ENCODE measurements at places on chromosomes 16 and 17.

DNA sequence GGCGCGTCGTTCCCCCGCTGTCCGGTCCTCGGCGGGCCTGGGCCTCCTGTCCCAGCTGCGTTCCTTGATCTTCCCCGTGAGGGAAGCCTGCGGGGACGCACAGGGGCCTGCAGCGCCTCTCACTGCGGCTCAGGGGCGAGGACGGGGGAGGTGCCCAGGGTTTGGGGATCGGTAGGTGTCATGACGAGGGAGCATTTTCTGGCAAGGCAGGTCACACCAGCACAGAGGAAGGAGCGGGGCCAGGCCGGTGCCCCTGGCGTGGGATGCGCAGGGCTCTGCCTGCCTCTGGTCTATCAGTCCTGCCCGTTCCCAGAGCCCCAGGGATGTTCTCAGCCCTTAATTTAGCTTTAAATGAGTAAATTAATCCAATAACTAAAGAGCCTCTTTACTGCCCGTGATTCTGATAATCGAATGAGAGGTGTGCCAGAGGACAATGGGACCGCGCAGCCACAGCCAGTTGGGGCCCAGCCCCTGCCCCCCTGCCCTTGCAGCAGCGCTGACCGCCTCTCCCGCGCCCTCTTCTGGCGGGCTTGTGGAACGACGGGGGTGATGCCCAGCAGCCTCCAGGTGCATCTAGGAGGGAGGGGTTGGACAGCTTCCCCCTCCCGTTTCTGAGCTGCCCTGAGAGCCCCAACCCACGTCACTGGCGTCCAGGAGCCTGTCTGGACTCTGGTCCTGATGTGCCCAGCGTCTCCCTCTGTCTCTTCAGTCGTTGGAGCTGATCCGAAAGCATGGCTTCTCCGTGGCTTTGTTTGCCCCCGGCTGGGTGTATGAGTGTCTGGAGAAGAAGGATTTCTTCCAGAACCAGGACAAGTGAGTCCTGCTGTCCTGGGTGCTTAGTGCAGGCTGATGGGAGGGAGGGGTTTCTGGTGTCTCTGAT, 7.9 kb downstream of the ENGASE start:
- peak; percentile 38 for DNase-seq

DNA sequence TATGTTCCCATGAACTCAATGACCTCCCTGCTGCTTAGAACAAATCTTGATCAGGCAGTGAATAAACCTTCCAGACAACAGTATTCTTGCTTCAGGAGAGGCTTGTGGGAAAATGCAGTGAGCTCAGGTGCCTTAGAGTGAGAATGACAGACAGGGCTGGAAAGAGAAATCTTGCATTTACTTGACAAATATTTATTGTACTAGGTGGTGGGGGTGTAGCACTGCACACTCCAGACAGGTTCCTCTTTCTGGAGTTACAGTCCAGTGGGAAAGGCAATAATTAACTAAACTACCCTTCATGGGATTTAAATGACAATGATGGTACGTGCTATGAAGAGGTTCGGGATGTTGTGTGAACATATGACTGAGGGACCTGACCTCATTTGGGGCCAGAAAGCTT, 182.9 kb downstream of the SHISA9 start:
- DNase-seq = no peak

DNA sequence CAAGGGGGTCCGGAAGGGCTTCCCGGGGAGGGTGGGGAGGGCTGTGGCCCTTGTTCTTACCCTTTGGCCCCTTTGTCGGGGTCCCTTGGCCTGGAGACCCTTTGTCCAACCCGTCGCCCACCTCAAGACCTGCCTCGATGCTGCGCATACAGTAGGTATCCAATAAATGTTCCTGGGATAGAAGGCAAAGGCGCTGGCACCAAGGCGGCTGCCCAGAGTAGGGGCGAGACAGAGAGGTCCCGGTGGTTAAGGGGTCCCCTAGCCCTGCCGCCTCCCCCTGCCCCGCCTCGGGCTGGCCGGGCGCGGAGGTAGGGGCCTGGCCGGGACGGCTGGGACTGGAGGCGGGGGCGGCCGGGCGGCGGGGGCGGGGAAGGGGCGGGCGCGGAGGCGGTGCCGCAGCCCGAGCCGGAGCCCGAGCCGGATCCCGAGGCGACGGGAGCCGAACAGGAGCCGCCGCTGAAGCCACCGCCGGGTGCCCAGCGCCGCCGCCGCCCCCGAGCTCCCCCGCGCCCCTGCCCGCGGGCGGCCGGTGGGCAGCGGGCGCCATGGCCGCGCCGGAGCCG, at the start of gene NHERF2:
Gene NHERF2 (plus strand): TSS at position 442 of the 563 bp plus-strand sequence. CDS start 104 bp downstream, at position 546.
- DNase-seq = no peak

- DNase-seq = no peak
These were observed 29.4 kb downstream of the NARF start for GRCh38 chr17:82487910-82488309.

- DNase-seq = peak; percentile 66
These were observed at the start of gene CACNB1 for GRCh38 chr17:39197380-39198185. TSS of gene CACNB1 (minus strand) at chr17:39197669. CDS start at chr17:39197495, 174 bp downstream.

DNA sequence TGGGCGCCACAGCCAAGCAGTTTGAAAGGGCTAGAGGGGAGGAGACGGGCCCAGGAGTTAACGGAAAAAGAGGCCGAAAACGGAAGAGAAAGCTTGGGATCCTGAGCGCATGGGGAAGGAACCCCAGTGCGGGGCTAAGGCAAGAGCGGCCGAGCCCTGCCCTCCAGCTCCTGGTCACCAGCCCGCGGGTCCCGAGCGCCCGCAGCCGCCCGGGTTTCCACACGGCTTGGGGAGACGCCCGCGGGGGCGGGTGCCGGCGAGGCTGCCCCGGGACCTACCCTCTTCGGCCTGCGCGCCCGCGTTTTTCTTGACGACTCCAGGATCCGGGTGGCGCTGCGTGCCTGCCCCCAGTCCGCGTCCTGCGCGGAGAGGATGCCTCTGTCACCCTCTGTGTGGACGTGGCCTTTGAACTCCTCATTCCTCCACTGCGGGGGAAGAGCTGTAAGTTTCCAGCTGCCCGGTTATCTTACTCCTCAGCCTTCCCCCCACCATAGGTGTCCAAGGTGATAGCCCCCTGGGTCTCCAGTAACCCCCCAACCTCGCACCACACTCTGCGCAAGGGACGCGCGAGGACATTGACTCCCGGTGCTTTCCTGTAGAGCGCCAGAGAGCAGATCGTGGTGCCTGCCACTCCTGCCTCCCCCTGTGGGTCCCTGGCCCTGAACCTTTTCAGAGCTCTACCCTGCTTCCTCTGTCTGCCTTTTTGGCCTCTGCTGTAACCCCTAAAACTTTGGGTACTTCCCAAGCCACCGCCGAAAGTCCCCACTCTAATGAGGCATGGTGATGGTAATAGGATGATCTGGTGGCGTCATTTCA, 1.7 kb upstream of the CDH11 start:
- no peak for DNase-seq

DNA sequence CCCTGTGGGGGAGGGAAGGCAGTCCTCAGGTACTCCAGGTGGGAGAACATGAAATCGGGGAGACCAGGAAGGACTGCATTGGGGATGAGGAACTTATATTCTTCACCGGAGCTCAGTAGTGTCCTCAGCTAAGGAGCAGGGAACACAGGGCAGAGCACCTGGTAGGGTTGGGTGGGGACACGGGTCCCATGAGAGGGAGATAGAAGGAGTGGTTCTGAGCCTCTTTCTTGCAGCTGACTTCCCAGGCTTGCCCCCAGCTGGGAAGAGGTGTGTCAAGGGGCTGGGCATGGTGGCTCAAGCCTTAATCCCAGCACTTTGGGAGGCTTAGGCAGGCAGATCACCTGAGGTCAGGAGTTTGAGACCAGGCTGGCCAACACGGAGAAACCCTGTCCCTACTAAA, 2.1 kb downstream of the FHOD1 start:
- DNase-seq = no peak

DNA sequence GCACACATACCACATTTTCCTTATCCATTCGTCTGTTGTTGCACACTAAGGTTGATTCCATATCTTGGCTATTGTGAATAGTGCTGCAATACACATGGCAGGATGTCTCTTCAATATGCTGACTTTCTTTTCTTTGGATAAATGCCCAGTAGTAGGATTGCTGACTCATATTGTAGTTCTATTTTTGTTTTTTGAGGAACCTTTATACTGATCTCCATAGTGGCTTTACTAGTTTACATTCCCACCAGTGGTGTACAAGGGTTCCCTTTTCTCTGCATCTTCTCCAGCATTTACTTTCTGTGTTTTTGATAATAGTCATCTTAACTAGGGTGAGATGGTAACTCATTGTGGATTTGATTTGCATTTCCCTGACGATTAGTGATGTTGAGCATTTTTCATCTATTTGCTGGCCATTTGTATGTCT, 118.1 kb downstream of the STXBP4 start:
- DNase-seq = no peak

DNA sequence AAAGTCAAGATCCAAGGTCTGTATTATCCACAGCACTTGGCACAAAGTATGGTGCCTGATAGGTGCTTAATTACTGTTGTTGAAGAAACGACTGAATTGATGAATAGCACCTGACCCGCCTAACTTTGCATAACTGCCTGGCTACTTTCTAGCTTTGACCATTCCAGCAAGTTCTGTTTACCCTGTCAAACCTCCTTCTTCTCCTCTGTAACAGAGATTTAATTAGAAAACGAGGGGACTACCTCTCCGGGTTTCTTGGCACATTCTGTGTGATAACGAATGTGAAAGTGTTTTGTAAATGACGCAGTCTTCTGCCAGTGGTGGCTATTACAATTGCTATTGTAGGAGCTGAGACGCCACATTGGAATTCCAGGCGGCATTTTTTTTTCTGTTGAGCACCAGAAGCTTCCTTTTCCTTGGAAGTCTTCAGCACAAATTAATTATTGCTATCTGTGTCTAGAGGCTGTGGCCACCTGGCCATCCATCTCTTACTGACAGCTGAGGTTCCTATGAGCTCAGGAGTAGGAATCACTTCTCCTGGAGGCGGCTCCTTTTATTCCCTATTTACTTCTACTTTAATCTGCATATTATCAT, 522.9 kb downstream of the HS3ST4 start:
- DNase-seq = no peak

DNA sequence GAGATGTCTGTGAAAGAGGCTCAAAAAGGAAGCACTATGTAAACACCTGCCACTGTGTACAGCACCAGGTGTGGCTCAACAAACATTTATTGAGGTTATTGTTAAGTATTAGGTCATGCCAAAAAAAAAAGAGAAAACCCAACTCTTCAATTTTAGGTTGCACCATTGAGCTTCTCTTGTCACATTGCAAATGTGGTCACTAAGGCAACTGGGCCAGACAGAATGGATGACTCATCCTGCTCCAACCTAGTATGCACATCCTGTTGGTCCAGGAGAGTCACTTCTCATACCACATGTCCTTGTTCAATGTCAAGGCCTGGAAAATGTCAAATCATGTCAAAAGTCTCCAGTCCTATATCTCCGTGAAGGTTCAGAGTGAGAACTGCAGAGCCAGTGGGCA, 25.0 kb downstream of the HOXB1 start:
- DNase-seq = peak; percentile 26

GRCh38 chr17:3613124-3613523, 3.9 kb upstream of the TRPV1 start:
- no peak for DNase-seq

DNA sequence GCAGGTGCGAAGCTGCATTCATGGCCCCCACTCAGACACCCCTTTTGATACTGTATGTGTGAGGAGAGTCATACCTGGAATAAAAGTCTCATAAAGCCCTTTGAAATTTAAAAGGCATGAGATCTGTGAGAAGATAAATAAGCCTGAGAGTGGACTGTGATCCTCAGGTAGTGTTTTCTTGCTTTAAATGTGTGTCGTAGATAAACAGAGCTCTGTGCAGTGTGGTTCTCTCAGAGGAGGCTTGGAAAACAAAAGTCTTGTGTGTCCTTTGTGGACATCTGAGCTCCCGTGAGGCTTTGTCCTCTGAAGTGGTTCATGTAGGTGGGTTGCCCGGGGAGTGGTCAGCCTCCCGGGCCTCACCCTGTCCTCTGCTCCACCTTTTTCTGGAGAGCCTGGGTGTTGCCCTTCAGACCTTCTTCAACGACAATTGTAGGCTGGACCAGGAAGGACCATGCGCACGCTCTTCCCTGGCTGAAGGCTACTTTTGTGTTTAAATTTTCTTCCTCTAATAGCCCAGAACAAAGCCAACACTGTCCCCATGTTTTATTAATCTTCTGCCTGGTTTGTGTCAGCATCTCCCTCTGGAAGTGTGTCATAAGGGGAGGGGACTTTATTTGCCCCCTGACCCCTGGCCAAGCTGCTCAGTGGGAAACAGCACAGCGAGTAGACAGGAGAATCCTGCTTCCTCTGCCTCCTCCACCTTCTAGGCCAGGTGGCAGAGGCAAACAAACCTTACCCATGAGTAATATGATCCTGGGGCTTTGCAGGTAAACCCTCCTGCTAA, 151.2 kb downstream of the MSI2 start:
- no peak for DNase-seq

- no peak for DNase-seq
These were observed 22.1 kb downstream of the CRISPLD2 start for GRCh38 chr16:84841787-84842300.

GRCh38 chr16:56019274-56019673, 144.1 kb upstream of the CES5A start:
- DNase-seq = no peak

GRCh38 chr17:62681939-62682381, 54.5 kb downstream of the MRC2 start:
- DNase-seq = no peak

GRCh38 chr16:1485847-1486496, 2.8 kb downstream of the PTX4 start:
- no peak for DNase-seq

GRCh38 chr16:54508351-54508750, 221.8 kb upstream of the IRX3 start:
- DNase-seq = no peak

- no peak for DNase-seq
These were observed 11.8 kb downstream of the DLX4 start for GRCh38 chr17:49980703-49981197.

GRCh38 chr17:44871556-44871955, 23.9 kb downstream of the HIGD1B start:
- no peak for DNase-seq

- no peak for DNase-seq
These were observed 115.0 kb downstream of the DYNLRB2 start for GRCh38 chr16:80655751-80656150.

DNA sequence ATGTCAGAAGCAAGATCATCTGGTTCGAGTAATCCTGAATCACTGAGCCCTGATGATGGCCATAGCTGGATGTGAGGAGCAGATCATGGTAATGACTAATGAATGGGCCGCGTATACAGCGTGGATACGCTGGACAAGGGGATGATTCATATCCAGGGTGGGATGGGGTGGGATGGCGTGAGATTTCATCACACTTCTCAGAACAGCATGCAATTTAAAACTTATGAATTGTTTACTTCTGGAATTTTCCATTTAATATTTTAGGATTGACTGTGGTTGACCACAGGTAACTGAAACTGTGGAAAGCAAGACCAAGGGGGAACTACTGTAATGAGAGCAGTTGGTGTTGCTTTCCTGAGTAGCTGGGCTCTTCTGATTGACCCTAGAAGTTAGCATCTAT, 225.5 kb downstream of the STX8 start:
- no peak for DNase-seq

DNA sequence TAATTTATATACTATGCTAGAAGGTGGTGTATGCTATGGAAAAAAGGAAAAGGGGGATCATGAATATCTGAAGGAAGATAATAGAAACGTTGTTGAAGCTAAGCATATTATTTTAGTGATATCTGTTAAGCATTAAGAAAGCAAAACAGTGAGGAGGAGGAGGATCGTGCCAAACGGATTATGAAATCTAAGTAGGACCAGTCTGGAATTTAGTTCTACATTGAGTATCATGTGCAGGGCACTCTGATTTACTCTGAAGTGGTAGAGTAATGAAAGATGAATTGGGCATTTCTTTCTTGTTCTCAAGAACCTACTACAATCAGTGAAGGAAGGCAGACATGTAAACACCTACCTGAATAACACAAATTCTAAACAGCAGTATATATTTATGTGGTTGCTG, 195.3 kb downstream of the CYB561 start:
- DNase-seq = no peak

All from activated CD8-positive, alpha-beta memory T cell treated with anti-CD3 and anti-CD28 coated beads, Interleukin-2, amount 50 U/mL, for 4 hours (primary cell).